NCI-H187 (cell line): ENCODE measurements at places on chromosomes 12 and 14.

- no peak for DNase-seq
Measured at GRCh38 chr12:2800046-2800570, 5.3 kb downstream of the FKBP4 start.

DNA sequence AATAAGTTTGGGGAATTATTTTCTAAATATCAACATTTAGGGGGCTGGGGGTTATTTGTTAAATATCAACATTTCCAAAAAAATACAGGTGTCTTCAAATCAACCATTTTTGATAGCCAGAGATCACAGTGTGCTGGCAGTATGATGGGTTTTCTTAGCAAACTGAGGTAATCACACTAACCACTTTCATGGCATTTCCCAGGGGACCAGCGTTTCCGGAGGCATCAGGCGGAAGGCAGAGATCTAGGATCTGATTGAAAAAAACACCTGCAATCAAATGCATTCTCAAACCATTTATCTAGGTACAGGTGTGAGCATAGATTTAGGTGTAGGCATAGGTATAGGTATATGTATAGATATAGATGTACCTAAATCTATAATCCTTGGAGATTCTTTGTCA is 34.6 kb downstream of the GLRX5 start:
- DNase-seq, result no peak

DNA sequence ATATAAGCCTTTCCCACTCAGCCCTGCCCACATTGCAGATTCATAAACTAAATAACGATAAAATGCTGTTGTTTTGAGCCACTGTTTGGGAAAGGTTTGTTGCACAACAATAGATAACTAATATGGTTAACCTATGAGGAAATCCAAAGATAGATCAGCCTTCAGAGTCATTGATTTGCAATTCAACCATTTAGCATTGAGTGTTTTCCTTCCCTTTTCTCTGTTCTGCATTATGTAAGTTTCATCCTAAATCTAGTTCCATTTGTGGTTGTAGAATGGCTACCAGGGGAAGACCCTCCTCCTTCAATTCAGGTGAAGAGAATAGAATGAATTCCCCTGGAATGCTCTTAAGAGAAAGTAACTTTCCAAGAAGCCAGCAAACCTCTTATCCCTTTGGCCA is 19.6 kb downstream of the TC2N start:
- no peak for DNase-seq

GRCh38 chr14:74684434-74684833 is 28.4 kb downstream of the AREL1 start:
- no peak for DNase-seq

DNA sequence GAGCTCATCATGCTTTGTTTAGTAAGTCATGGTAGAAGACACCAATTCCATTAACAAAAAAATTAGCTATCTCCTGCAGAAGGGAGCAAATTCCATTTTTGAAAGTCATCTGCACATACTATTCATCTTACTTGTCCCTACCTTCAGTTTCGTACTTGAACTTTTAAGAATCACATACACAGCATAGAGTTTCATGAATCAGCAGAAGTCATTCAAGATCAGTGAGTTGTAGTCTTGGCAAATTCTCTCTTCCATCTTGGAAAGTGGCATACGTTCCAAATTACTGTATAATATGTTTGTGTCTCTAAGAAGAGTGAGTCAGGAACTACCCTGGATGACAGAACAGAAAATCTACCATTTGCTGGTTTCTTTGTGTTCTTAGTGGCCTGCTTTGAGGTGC is 14.1 kb downstream of the VRK1 start:
- DNase-seq, result no peak

GRCh38 chr12:101612160-101612916 is 17.6 kb downstream of the MYBPC1 start:
- no peak for DNase-seq

DNA sequence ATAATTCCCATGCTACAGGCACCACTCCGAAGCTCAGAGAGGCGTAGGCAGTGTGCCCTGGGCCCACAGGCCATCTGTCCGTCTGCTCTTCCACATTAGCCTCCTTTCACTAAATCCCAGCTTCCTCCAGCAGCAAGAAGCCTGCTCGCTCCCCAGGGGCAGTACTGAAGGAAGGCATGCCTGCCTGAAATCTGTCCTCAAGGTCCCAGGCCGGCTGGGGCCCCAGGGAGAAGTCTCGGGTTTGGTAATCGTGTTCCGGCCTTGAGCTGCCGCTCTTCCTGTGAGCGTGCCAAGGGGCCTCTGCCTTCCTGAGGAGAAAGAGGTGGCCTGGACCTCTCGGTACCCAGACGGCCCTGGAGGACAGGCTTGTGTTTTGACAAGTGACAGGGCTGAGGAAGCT is 15.2 kb upstream of the DLK1 start:
- no peak for DNase-seq

DNA sequence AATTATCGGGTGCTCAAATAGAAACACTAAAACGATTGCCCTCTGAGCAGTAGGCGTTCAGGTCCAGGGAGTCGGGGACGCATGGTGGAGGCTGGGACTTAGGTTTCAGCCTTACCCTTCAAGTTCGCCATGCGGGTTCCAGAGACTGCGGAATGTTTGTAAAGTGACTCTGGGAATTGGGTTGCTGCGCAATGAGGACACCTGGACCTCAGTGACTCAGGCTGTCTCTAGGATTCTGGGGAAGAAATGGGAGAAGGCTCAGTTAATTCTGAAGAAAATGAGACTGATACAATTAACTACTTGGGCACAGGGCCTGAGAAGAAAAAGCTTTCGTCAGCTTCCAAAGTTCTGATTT is 1.1 kb downstream of the LGALS3 start:
- DNase-seq, result no peak

DNA sequence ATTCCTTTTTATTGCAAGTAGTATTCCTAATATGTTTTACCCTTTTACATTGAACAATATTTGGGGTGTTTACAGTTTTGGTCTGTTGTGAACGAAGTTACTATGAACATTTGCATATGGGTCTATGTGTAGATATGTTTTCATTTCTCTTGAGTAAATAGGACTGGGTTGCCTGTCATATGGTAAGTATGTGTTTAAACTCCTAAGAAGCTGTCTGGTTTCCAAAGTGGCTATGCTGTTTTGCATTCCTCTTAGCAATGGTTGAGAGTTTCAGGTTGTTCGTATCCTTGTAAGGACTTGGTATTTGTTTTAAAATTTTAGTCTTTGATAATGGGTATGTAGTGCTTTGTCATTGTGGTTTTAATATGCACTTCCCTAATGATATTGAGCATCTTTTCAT is 6.3 kb downstream of the METAP2 start:
- DNase-seq, result no peak

- no peak for DNase-seq
Measured at GRCh38 chr12:94980577-94980976, 22.9 kb downstream of the NDUFA12 start.

- DNase-seq, result no peak
Measured at GRCh38 chr14:24426912-24427536, 2.4 kb downstream of the CBLN3 start.

GRCh38 chr12:176321-177181 is 37.4 kb downstream of the SLC6A12 start:
- no peak for DNase-seq

- no peak for DNase-seq
Measured at GRCh38 chr12:14965221-14965620, 3.8 kb upstream of the ARHGDIB start.
